Foreskin keratinocyte (primary cell): ENCODE measurements at places on chromosomes 16 and 17.

GRCh38 chr17:75514299-75514918, 928 bp downstream of the CASKIN2 start:
- peak; percentile 71 for DNase-seq

- no peak for DNase-seq
Measured at GRCh38 chr17:79976451-79976850, 59.2 kb downstream of the TBC1D16 start.

DNA sequence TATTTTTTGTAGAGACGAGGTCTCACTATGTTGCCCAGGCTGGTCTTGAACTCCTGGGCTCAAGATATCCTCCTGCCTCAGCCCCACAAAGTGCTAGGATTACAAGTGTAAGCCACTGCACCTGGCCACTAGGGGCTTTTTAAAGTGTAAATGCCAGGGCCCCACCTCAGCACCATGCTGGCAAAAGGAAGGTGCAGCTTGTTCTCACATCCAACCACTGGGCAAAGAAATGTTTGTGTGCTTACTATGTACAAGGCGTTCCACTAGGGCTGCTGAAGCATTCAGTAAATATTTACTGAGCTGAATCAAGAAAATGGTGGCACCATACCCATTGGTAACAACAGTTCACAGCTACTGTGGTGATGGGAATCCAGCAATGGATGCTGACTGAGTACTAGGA, 22.6 kb downstream of the COG1 start:
- no peak for DNase-seq

- DNase-seq, result no peak
Measured at GRCh38 chr16:65786916-65787315, 579.6 kb upstream of the CDH5 start.
